ENCODE measurements at places on chromosomes 3 and 15.

DNA sequence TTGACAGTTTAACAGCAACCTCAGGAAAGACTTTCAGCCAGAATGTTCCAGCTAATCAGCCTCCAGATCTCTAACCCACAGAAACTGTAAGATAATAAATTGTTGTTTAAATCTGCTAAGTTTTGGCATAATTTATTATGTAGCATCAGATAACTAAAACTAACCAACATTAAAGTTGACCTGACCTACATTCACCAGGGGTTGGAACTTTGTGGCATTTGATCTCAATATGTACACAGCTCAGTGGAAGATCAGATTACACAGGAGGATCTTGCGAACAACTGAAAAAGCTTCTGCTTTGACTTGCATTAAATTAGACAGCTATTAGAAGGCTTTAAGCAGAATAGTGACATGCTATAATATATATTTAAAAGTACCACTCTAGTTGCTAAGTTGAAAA is 91.4 kb upstream of the POU1F1 start:
- no peak for DNase-seq

GRCh38 chr15:83018436-83018835 is 7.0 kb upstream of the C15orf40 start:
- DNase-seq = no peak

DNA sequence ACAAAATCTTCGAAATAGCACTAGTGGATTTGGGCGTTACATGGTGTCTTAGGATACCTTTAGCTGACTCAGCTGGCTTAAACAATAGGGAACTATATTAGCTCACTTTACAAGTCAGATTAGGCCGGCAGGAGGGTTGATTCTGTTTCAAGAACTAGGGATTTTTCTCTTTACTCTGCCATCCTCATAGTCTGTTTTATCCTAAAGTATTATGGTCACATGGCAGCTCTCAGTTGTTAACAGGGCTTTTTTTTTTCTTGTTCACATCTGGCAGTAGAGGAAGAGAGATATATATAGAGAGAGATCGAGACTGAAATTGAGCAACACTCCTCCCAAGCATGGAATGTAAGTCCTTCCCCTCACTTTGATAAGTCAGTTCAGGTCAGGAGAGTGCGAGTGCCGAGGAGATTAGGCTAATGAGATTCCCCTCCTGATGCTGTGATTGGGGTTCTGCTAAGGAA is 32.9 kb downstream of the CHP1 start:
- no peak for DNase-seq

DNA sequence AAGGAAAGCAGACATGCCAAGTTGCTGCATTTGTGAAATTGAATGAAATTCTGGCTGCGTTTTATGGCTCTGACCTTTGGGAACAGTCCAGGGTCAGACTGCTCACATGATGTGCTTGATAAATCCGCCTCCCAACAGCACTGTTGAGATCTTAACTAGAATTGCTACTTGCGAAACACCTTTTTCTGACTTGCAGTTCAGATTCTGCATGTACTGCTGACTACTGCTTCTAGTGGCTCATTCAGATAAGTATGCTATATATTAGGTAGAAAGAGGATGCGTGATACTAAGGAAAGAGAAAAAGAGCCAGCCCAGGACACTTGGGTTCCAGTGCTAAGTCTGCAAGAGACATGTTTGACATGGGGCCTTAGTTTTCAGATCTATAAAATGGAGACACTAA is 129.4 kb downstream of the LPP start:
- DNase-seq = no peak

GRCh38 chr15:33913459-33913858 is 54.8 kb upstream of the CHRM5 start:
- no peak for DNase-seq

- DNase-seq = no peak
These were observed 40.1 kb downstream of the CAPN7 start for GRCh38 chr3:15246186-15246585.

- no peak for DNase-seq
These were observed 123.2 kb upstream of the UBE2E2 start for GRCh38 chr3:23079976-23080375.
